Hematopoietic multipotent progenitor cell treated with erythropoietin and hydrocortisone succinate and interleukin-3 and kit ligand, for 8 days (in vitro differentiated cells): ENCODE measurements at places on chromosomes 12 and 14.
A peak's percentile ranks its signal among the peaks of the same experiment; 100 is the strongest.

- peak; percentile 13 for DNase-seq
These were observed 26.1 kb upstream of the GZMB start for GRCh38 chr14:24659916-24660570.

- peak; percentile 59 for DNase-seq
These were observed 1.1 kb upstream of the NUDT4 start for GRCh38 chr12:93376436-93377251.

- DNase-seq: no peak
These were observed 2.5 kb downstream of the RIMBP2 start for GRCh38 chr12:130713581-130713991.

DNA sequence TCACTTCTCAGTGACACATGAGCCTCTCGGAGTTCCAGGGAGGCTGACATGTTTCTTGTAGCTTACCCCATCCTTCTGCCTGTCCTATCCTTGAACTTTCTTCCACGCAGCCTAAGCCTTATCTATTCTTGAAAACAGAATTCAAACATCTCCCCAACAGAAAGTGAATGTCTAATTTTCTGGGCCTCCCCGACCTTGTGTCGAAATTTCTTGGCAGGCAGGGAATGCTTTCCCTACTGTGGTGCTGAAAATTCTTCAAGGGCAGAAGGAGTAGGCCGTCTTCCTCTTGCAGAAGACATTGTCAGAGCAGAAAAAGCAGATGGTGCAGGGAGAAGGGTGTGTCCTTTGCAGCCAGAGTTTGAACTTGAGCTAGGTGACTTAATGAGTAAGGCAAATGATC, 63.0 kb upstream of the TCL1B start:
- no peak for DNase-seq

DNA sequence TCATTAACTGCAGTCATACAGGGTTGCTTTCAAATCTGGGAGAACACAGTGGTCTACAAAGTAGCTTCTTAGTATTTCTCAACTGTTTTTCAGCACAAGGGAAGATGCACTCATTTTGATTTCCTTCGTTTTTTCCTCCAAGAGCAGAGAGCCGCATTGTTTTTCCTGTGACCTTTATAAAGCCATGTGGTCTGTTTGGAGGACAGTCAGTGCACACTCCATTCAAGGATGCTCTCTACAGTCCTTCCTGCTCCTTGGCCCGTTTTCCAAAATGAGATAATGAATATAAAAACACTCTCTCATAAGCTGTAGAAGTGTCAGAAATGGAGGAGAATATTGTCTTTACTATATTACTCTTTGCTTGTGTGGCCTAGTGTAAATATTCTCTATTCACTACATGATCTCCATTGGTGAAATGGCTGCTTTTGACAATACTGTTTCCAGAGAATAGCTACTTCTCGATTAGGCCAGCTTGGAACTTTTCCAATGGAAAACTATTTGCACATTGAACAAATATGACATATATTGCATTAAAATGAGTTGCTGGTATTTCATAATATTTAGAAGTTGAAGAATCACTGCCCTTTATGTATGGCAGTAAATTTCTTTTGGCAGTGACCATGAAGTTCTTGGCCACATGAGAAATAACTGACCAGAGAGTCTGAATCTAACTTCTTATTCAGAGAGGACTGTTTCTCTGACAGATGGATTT, 393.1 kb upstream of the RGS6 start:
- DNase-seq: no peak

GRCh38 chr12:1702713-1703112, 11.8 kb downstream of the ADIPOR2 start:
- no peak for DNase-seq

- DNase-seq: no peak
These were observed 639.4 kb upstream of the TBX3 start for GRCh38 chr12:115323223-115323905.

- no peak for DNase-seq
These were observed 313.2 kb downstream of the PCNX1 start for GRCh38 chr14:71220462-71220861.

- DNase-seq: no peak
These were observed 109.5 kb downstream of the DIP2B start for GRCh38 chr12:50614167-50614759.
